NCI-H524 treated with DMSO at 0.1 percent for 48 hours (cell line): ENCODE measurements at places on chromosomes 6 and 20.

GRCh38 chr20:16004108-16004854, 569.0 kb downstream of the KIF16B start:
- no peak for DNase-seq

DNA sequence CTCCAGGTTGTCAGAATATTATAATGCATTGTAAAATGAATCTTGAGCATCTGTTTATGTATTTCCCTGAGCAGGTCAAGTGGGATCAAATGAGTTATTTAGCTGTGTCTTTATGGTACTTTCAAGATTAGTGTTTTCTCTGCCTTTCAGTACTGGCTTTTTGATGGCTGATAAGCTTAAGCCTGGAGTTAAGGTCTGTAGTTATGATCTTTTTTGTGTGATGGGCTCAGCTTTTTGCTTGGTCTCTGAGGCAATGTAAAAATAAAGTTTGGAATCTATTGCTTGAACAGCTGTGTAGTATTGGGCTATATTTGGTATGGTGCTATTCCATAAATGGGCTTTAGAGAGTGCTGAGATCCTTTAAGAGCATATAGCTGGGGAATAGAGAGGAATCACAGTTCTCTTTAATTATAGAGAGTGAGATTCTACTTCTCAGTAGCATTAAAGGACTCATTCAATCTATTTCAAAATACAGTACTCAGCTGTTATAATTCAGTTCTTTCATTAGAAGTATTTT, 40.7 kb downstream of the ZNF451 start:
- DNase-seq = no peak

GRCh38 chr20:10603378-10603777, 70.4 kb downstream of the JAG1 start:
- DNase-seq = no peak

- DNase-seq = no peak
Observed at GRCh38 chr6:32568561-32568960, 21.1 kb downstream of the HLA-DRB1 start.

DNA sequence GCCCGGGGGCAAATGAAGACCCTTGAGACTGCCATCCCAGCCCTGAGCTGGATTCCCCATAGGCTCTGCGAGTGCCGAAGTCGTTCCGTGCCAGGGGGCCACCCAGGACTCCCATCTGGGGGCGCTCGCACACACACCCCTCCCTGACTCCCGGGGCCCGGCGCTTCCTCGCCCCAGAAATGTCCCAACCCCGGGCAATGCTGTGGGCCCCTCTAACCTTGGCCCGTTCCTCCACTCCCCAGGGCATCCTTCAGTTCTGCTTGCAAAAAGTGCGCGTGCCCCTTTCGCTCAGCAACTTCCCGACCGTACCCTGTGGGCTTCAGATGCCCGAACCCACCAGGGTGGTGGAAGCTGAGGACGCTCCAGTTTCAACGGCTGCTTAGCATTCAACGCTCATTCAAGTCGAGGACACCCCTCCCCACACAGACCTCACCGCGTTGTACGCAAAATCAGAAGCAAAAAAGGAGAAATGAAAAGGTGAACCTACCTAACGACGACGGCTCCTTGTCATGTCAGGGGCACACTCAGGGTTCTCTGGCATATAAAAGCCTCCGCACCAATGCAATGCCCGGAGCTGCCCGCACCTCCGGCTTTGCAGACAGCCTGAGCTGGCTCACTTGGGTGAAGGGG, 25.3 kb downstream of the RIPOR2 start:
- no peak for DNase-seq
